ENCODE measurements at places on chromosomes 4 and X. TPM values are rescaled to one million over a fixed set of nuclear protein-coding genes. Genes with fewer than 3 reads are reported as not detected.

TMEM47 gene
- total RNA-seq: 15.7 TPM

GRCh38 chr4:183721207-183722081 is 62.4 kb downstream of the TRAPPC11 start:
- DNase-seq: peak; percentile 41
- peaks cover 16% of the 10 kb centered on the region for H3K4me1 ChIP-seq
- no peak overlapping the region for H3K27ac ChIP-seq
- no peaks in the 10 kb centered on the region for H3K36me3 ChIP-seq
- peak overlapping the region; percentile 27 for H3K4me3 ChIP-seq

- peaks cover 11% of the 10 kb centered on the region for H3K4me1 ChIP-seq
- DNase-seq: no peak
- no peak overlapping the region for H3K27ac ChIP-seq
- no peak overlapping the region for H3K4me3 ChIP-seq
- H3K36me3 ChIP-seq: no peaks in the 10 kb centered on the region
Measured at GRCh38 chrX:17592117-17592516, 145.2 kb upstream of the SCML1 start.

GRCh38 chrX:153708415-153708814 is 15.8 kb downstream of the BCAP31 start:
- peaks cover 12% of the 10 kb centered on the region for H3K36me3 ChIP-seq
- peak; percentile 73 for DNase-seq
- no peak overlapping the region for H3K4me3 ChIP-seq
- 0 out of 2 replicates have a peak, but pooled peaks cover 3% of the 10 kb centered on the region for H3K4me1 ChIP-seq
- H3K27ac ChIP-seq: no peak overlapping the region

DNA sequence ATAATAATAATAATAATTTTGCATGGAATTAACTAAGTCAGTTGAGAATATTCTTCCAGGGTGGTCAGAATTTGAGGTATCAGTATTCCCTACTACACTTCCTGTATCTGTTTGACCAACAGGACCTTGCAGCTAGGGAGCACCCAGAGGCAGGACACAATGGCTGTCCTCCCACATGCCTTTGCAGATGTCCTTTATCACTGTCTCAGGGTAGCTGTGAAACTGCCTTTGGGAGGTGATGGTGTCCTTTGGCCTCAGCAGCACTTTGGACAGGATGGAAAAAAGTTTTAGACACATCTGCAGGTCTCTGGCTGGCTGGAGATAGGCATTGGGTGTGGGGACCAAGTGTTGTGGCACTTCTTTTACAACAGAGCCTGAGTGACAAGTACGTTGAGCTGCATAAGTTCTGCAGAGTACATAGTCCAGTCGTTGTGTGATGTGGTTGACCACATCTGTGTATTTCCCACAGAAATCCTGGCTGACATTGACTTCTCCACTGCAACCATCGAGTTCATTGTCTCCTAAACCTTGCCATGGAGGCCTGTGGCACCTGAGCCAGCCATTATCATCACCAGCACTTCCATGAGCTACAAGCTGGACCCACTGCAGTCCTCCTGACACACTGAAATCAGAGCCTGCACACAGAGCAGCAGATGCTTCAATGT is 19.1 kb upstream of the UBA6 start:
- DNase-seq: no peak
- no peaks in the 10 kb centered on the region for H3K27me3 ChIP-seq
- H3K36me3 ChIP-seq: peaks cover 36% of the 10 kb centered on the region
- H3K27ac ChIP-seq: no peak overlapping the region
